ENCODE measurements at places on chromosomes 7 and 10. TPM values are rescaled to one million over a fixed set of nuclear protein-coding genes. Genes with fewer than 3 reads are reported as not detected.
A peak's percentile ranks its signal among the peaks of the same experiment; 100 is the strongest.

Gene AKR1C2
- total RNA-seq = 104 TPM

Gene PSAP
- 680 TPM for total RNA-seq

Gene ANXA11
- total RNA-seq = 101 TPM

Gene NEUROG3
- total RNA-seq = not detected

DNA sequence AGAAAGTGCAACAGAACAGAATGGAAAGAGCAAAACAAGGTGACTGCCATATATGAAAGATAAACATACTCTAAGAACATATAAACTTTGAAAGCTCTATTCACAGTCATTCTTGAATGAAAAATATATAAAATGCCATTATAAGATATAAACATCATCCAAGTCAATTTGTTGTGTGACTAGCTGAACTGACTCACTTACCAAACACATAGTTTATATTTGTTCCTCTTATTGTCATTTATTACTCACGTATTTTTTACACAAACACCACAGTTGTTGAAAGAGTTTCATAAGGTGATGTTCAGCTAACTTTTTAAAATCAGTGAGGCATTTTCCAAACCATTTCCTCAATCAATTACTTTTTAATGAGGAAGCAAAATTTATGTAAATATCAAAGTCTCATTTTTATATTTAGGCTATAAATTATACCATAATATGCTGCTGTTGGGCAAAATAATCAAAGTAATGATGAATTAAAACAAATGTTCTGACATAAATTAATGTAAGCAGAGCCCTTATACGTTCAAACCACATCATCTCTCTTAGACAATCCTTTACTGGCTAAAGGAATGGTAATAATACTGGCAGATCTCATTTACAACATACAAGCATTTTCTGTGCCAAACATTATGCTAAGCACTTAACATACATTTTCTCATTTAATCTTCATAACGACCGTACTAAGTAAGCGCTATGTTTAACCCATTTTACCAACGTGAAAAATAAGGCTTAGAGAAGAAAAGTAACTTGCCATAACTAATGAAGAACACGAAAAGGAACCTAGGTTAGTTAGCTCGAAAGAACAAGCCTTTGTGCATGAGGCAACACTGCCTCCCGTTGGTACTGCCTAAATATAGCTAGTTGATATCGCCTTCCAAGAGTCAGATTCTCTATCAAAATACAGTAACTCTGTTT lies 7.3 kb downstream of the LRRN3 start:
- H3K4me3 ChIP-seq = no peak overlapping the region
- H3K27ac ChIP-seq = no peak overlapping the region
- H3K27me3 ChIP-seq = no peaks in the 10 kb centered on the region
- no peaks in the 10 kb centered on the region for H3K4me1 ChIP-seq
- no peak for DNase-seq

- DNase-seq = no peak
- H3K27me3 ChIP-seq = no peaks in the 10 kb centered on the region
- H3K4me1 ChIP-seq = peaks cover 12% of the 10 kb centered on the region
- no peak overlapping the region for H3K27ac ChIP-seq
These were observed 66.8 kb downstream of the MKI67 start for GRCh38 chr10:128059266-128059981.

DNA sequence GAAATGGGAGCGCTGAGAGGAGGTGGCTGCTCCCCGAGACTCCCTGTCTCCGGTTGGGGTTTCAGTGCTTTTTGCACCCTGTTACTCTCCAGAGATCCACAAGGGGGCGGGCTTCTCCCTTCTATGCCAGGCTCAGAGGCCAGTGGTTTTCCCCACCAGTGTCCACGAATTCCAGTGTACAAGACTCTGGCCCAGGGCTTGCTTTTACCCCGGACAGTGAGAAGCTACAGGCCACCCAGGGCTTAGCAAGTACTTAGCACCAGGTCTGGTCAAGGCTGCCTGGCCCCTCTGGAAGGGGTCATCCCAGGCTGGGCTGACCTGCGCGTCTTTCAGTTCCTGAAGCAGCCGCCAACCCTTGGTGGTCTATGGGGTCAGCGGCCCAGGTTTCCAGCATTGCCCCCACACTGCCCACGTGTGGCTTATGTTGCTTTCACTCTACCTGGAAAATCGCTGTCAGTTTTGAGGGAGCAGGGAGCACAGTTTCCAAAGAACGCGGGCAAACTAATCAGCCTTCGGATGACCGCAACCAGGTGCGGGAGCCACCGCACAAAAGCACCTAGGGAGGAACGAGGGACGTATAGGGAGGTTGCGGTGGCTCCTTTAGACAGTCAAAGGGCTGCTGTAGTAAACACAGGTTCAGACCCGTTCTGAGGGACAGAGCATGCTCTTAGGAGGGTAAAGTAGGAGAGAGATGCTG lies 6.8 kb downstream of the CYP26A1 start:
- H3K36me3 ChIP-seq = no peaks in the 10 kb centered on the region
- H3K4me1 ChIP-seq = no peaks in the 10 kb centered on the region
- H3K27me3 ChIP-seq = no peaks in the 10 kb centered on the region
- H3K27ac ChIP-seq = no peak overlapping the region
- peak; percentile 78 for DNase-seq
- no peak overlapping the region for H3K4me3 ChIP-seq

DNA sequence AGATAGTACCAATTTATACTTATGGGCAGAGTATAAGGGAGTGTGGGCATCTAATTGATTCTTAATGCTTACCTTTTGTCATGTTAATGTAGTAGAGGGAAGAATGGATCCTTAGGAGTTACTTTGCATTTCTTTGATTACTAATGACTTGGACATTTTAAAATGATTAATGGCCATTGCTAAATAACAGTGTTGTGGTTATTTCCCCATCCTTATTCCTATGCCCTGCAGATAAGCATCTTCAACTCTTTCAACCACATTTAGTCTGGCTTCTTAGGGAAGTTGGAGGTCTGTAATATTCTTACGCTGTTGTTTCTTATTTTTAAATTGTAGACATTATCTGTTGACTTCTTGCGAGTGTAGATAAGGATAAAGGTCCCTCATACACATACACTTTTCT lies 37.2 kb downstream of the KAT6B start:
- no peaks in the 10 kb centered on the region for H3K36me3 ChIP-seq
- no peak for DNase-seq
- H3K27ac ChIP-seq = no peak overlapping the region
- no peaks in the 10 kb centered on the region for H3K27me3 ChIP-seq

DNA sequence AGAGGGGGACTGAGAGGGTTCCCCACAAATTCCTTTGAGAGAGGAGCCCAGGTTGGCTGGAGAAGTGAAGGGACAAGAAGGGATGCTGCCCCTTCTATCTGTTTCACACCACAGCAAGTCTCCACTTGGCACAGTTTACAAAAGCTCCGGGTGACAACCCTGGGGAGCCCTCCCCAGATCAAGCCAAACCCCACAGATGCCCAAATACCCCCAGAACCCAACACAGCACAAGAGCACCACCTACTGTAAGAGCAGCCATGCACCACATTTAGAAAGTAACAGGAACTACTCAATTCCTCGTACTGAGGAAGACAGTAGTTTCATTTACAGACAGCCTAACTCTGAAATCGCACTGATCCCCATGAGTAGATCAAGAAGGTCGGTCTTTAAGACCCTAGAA lies 67.8 kb upstream of the ATP6V0A4 start:
- H3K36me3 ChIP-seq = no peaks in the 10 kb centered on the region
- H3K27ac ChIP-seq = no peak overlapping the region
- DNase-seq = no peak
- no peak overlapping the region for H3K4me3 ChIP-seq
- H3K27me3 ChIP-seq = no peaks in the 10 kb centered on the region
- no peaks in the 10 kb centered on the region for H3K4me1 ChIP-seq

- H3K27ac ChIP-seq = no peak overlapping the region
- peaks cover 16% of the 10 kb centered on the region for H3K4me1 ChIP-seq
- DNase-seq = no peak
- no peaks in the 10 kb centered on the region for H3K36me3 ChIP-seq
- H3K4me3 ChIP-seq = no peak overlapping the region
These were observed 1.6 kb upstream of the GPRIN2 start for GRCh38 chr10:46558122-46558391.

DNA sequence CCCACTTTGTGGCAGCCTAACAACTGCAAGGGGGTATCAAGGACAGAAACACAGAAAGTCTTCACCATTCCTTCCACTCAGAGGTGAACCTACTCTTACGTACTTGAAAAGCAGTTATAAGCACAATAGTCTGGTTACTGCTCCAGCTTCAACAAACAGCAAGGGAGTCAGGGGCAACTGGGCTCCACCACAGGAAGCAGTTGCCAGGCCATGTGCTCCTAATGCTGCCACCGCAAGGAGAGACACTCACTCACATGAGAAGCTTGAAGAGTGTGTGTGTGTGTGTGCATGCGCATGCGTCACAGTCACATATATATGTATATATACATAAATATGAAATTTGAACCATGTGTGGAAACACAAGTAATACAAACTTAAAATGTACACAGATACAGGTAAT lies 65.5 kb downstream of the GRB10 start:
- no peak overlapping the region for H3K4me3 ChIP-seq
- no peaks in the 10 kb centered on the region for H3K36me3 ChIP-seq
- H3K27ac ChIP-seq = no peak overlapping the region
- H3K4me1 ChIP-seq = peaks cover 8% of the 10 kb centered on the region
- no peaks in the 10 kb centered on the region for H3K27me3 ChIP-seq

GRCh38 chr7:46996972-46997371 lies 584.9 kb downstream of the TNS3 start:
- no peaks in the 10 kb centered on the region for H3K27me3 ChIP-seq
- no peak overlapping the region for H3K4me3 ChIP-seq
- peaks cover 9% of the 10 kb centered on the region for H3K4me1 ChIP-seq
- DNase-seq = no peak
- no peaks in the 10 kb centered on the region for H3K36me3 ChIP-seq
